ENCODE measurements at places on chromosomes 1 and 21.

DNA sequence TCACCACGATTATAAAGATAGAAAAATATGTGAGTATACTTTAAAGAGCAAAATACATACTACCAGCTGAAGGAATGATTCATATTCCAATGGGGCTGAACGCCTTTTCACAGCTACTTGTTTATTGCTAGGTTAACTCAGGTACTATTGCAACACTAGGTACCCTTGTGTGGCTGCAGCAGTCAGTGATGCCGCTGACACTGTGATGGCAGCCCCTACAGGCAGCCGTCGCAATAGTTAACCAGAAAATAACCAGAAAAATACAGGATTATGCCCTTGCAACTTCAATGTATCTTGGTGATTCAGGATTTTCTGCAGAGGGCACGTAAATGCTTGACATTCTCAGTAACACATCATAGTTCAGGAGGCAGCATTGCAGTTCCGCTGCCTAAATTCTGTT lies 1.6 kb upstream of the MARK1 start:
- no peak for DNase-seq

DNA sequence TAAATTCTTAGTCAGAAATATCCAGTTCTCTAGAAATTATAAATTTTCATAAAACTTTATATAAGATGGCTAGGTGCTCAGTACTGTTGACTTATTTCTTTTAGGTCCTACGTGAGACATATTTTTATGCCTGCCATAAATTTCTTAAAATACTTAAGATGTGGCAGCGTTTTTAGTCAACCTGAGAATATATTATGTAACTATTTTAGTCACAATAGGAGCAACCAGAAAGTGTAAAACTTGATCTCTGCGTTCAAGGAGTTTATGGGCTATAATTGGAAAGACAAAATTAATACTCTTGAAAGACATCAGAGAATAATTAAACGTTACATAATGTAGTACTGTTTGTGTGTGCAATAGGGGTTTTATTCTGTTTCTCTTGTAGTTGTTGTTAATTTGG lies 24.1 kb upstream of the PGM1 start:
- DNase-seq = no peak

DNA sequence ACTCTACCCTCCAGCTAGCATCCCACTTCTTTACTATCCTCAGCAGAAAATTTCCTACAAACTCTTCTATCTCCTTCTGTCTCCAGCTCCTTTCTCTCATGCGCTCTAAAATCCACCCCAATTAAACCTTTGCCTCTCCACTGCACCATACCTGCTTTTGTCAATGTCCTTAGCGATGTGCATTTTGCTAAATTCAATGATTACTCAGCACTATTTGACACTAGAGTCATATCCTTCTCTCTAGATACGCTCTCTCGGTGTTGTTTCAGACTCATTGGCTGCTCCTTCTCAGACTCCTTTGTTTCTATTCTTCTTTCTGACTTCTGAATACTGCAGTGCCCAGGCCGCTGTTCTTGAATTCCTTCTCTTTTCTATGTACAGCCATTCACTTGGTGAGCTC lies 144.2 kb downstream of the HLX start:
- DNase-seq = no peak

DNA sequence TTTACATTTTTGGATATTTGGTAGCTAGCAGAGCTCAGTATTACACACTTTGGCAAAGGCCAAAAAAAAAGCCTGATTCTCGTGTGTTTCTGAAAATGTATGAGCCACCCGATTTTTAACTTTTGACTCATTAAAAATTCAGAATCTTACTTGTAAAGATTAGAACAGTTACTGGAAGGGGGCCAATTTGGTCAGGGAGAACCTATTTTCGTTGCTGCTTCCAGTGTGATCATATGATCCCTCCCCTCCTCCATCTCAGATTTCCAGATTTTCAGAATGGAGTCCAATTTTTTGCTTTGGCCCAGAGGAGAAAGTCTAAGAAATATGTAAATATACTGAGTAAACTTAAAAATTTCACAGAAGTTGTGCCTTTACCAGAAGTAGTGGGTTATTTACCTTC lies 3.2 kb upstream of the OR2AK2 start:
- DNase-seq = peak; percentile 1

DNA sequence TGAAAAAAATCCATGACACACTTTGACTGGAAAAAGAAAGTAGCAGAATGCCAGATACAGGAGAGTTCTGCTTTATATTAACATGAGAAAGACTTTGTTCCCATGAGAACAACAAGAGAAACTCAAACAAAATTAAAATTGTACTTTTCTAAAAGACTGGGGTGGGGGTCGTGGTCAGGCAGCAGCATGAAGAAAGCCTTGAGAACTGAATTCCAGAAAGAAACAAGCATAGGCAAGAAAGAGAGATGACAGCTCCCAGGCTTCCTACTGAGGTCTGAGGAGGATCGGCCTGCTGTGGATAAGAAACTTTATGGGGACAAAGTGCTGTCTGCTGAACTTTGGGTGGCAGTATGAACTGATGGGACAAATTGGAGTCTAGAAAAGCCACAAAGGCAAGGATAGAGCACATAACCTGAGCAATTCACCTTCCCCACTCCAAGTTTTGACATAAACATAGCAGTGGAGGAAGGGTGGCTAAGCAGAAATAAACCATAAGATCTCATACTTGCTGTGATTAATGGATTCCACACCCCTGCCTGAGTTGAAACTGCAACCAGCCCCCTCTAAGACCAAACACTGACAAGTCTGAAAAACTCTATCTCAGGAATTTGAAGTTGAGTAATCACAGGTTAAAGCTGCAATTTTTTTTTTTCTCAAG lies 43.7 kb downstream of the COL6A1 start:
- peak; percentile 68 for DNase-seq

GRCh38 chr1:234562334-234562733 lies 47.6 kb downstream of the IRF2BP2 start:
- DNase-seq = no peak

DNA sequence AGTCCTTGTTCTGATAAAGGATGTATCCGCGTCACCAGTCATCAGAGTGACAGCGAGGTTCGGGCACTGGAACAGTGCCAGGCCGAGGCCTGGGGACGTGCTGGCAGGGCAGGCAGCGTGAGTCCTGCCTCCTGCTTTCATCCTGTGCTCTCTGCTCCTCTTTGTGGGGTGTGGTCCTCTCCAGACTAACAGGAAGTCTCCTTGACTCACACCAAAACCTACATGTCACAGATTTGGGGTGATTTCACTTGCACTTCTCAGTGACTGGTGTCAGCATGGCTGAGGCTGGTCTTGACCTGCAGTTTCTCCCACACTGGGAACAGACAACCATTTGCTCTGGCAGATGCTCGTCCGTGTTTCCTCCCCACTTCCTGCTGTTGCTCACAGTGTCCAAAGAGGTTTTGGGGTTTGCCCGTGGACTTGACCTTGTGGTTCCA lies 8.8 kb upstream of the NLRP3 start:
- no peak for DNase-seq
